ENCODE measurements at places on chromosomes 16 and 17.
A peak's percentile ranks its signal among the peaks of the same experiment; 100 is the strongest.

DNA sequence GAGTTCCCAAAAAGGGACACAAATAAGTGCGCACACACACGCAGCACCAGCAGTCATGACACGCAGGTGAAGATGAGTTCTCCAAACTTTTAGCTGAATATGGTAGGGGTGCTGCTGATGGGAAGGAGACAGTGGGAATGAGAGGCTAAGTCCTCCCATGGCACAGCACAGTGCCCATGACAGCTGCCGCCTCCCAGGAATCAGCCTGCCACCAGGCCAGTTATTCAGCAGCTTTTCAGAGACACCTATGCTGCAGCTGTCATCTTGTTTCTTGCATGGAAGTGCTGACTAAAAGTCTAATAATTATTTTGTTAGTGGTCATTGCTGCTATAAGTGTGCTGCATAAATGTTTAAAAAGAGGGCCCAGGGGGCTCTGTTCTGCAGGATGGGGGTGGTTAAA lies 12.2 kb downstream of the WFIKKN2 start:
- no peak for DNase-seq

GRCh38 chr16:18059577-18059976 lies 277.0 kb downstream of the NPIPA8 start:
- no peak for DNase-seq

- peak; percentile 83 for DNase-seq
Measured at GRCh38 chr17:64202683-64203344, 60.2 kb downstream of the TEX2 start.

- peak; percentile 53 for DNase-seq
Measured at GRCh38 chr16:86383488-86384262, 126.7 kb upstream of the FOXF1 start.

- DNase-seq, result no peak
Measured at GRCh38 chr16:74901606-74902005, 83.3 kb downstream of the WDR59 start.

- no peak for DNase-seq
Measured at GRCh38 chr16:66899310-66899944, 19.1 kb downstream of the PDP2 start.

Data from astrocyte of the spinal cord (primary cell).